ENCODE measurements at places on chromosomes 2 and 18. TPM values are rescaled to one million over a fixed set of nuclear protein-coding genes. Genes with fewer than 3 reads are reported as not detected.

Gene UGT1A10
- total RNA-seq = not detected

Gene EPB41L3
- 0.44 TPM for total RNA-seq

Gene SIX3
- not detected for total RNA-seq

DNA sequence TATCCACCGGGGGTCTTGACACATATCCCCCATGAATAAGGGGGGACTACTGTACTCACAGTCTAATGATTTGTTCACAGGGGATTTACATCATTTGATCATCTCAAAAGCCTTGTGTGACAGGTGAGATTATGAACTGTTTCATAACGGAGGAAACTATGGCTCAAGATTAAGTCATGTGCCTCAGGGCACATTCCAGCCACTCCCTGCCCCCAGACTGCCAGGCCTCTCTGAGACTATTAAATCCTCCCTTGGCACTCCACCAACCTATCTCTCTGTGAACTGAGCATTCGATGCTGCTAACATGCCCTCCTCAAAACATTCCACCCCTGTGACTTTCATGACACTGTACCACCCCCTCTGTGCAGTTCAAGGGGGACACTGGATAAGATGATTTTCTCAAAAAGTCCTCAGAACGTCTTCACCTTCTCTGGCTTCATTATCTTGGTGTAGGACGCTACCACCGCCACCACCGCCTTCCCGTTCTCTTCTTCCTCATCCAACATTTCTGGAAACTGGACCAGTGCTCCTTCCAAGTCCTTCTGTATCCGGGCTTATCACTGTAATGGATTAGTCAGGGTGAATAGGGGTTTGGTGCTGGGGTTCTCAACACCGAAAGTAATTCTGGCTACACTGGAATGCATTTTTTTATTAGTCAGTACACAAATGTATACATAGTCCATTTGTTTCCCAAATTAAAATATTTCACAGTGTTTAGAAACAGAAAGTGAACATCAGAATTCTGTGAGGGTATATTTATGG, 169.6 kb downstream of the KCNS3 start:
- DNase-seq = no peak

DNA sequence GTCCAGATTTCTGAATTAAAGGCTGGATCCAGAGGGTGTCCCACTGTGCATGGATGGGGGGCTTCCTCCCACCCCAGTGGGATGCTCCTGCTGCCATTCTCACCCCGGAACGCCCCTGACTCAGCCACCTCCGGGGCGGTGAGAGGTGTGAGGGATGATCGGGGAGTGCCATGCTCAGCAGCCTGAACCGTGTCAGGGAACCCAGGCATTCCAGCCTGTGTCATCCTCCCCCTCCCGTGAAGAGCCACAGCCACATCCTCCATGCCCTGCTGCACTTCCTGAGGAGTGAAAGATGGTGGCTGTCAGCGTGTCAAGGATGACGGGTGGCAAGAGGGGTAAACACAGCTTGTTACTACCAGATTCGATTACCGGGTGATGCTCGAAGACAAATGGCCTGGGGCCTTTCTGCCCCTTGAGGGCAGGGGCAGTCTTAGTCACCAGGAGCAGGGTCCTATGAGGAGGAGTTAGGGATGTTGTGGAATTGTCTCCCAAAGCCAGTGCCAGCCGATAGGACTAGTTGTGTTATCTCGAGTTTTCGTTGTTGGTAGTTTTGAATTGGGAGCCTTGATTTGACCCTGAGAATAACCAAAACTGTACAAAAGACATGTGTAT, 80.8 kb downstream of the TCF7L1 start:
- DNase-seq = no peak

GRCh38 chr2:69465513-69466456, 28.6 kb upstream of the NFU1 start:
- DNase-seq = no peak

GRCh38 chr18:42929857-42930256, 185.6 kb downstream of the RIT2 start:
- no peak for DNase-seq

DNA sequence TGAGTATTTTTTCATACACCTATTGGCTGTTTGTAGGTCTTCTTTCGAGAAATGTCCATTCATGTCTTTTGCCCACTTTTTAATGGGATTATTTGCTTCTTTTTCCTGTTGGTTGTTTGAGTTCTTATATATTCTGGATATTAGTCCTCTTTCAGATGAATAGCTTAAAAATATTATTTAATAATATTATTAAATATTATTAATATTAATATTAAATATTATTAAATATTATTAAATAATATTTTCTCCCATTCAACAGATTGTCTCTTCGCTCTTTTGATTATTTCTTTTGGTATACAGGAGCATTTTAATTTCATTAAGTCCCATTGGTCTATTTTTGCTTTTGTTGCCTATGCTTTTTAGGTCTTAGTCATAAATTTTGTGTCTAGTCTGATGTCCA, 361.9 kb downstream of the TSN start:
- no peak for DNase-seq

- no peak for DNase-seq
Measured at GRCh38 chr2:53941749-53942148, 29.0 kb downstream of the PSME4 start.

DNA sequence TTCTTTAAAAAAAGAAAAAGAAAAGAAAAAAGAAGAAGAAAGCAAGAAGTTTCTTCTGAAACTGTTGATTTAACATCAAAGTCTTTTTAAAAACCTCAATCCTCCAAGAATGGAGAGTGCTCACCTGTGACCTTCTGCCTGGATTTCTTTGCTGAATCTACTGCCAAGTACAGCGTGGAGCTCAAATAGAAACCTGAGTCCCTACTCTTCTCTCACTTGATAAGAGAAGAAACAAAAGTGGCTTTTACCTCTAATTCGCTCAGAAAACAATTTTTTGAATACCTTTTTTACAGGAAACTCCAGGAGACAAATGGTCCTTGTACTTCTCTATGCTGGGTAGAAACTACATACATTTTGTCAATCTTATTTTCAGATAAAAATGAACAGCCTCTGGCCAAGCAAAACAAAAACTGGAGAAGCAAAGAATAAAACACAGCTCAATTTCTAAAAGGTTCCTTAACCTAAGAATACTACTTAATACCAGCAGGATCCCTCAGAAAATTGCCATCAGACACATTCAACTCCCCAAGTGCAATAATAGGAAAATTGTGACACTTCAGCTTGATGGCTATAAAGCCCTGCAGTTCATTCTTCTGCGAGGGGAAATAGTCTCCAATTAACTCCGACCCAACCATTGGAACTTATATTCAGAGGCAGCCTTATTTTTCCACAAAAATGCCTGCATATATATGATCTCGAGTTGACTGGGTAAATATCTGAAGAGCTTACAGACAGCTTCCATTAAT, 85.8 kb downstream of the GRB14 start:
- no peak for DNase-seq

- no peak for DNase-seq
Measured at GRCh38 chr18:79935098-79935480, 16.4 kb downstream of the SLC66A2 start.

DNA sequence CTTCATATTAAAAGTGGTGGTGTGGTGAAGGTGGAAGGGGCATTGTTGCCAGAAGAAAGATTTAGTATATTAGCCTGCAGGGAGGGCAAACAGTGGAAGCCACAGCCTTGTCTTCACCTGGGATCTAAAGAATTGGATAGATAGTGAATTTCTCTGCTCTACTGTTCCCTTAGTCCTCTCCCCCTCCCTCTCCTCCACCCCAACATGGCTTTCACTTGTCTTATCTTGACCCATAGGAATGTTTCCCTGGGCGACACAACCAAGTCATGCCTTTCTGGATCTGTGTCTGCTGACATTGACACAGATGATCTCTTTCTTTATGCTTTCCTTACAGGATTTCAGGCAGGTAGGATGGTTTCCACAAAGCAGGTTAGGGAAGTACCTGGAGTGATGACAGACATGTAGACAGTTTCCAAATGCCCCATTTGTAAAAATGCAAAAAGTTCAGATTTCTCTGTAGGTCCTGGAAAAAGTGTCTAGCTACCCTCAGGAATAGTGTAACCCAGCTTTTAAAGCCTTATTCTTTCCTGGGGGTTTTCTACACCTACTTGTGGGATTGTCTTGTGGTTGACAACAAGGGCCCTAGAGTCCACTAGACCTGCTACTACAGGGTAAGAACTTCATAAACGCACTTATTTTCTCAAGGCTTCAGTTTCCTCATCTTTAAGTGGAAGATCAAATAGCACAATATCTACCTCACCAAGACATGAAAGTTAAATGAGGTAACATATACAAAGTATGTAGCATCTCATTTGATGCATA, 184.2 kb upstream of the SP5 start:
- DNase-seq = no peak

DNA sequence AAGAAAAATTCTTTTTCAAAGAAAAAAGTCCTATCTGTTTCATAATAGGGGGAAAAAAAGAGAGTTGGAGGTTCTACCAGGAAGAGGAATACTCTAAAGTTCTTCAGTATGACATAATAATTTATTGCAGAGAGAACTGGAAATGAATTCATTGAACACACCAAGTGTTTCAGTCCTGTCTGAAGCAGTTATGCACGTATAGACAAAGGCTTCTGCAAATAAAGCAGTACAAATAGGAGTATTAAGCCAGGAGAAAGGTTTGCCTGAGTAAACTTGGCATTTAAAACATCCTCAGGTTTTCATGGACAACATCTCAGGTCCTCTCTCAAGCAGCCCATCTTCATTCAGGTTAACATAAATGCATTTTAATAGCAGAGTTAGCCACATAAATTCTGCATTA, 141.6 kb downstream of the CCDC148 start:
- DNase-seq = no peak

DNA sequence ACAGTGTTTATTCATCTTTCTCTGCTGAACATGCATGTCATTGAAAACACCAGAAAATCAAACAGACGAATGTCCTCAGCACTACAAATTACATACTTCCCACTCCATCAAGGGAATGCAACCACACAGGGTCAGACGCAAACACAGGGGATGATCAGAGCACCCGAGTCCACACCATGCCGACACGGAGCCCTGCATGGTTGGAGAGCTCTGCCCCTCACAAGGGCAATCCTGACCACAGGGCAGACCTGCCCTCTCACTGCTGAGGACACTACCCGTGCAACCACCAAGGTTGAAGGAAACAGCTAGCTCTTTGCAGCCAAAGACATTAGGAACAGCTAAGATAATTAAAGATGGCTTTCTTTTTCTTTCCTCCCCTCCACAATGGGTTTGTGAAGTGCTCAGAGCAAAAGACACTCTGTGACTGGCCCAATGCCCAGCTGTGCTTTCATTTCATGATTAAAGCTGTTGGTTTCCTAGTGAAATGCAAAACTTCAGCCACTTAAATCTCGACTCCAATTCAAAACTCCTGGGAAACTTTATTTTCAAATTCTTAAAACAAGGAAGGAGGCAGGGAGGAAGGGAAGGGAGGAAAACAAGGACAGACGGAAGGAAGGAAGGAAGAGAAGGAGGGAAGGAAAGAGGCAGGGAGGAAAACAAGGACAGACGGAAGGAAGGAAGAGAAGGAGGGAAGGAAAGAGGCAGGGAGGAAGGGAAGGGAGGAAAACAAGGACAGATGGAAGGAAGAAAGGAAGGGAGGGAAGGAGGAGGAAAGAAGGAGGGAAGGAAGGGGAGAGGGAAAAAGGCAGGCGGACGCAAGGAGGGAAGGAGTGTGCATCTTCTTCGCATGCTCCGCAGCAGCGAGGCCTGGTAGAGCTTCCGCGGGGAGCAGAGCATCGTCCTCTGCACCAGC, 65.8 kb downstream of the NDUFA10 start:
- no peak for DNase-seq

DNA sequence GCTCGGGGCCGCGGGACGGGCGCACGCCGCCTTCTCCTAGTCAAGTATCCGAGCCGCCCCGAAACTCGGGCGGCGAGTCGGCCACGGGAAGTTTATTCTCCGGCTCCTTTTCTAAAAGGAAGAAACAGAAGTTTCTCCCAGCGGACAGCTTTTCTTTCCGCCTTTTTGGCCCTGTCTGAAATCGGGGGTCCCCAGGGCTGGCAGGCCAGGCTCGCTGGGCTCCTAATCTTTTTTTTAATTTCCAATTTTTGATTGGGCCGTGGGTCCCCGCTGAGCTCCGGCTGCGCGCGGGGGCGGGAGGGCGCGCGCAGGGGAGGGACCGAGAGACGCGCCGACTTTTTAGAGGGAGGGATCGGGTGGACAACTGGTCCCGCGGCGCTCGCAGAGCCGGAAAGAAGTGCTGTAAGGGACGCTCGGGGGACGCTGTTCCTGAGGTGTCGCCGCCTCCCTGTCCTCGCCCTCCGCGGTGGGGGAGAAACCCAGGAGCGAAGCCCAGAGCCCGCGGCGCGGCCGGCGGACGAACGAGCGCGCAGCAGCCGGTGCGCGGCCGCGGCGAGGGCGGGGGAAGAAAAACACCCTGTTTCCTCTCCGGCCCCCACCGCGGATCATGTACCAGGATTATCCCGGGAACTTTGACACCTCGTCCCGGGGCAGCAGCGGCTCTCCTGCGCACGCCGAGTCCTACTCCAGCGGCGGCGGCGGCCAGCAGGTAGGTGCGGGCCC, 617 bp downstream of the FOSL2 start:
- DNase-seq = peak; percentile 60

DNA sequence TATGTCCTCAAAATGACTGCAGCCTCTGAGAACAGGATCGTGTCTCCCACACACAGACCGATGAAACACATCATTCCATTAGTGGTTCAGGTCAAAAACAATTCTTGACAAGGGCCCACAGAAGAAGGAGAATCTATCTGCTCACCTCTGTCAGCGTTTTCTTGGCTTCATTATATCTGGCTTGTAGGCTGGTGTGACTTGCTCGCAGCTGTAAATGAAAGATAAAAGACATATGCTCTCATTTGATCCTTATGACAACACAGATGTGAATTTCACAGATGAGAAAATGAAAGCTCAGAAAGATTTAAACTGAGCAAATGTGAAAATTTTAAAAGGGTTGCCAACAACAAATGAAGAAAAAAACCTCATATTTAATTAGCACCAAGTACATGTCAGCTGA, 61.6 kb downstream of the CCDC93 start:
- DNase-seq = peak; percentile 10
